ENCODE measurements at places on chromosomes 2 and 18.

GRCh38 chr2:122481717-122482116, 726.3 kb downstream of the TSN start:
- no peak for DNase-seq

GRCh38 chr2:216693414-216694080, 1.8 kb downstream of the IGFBP5 start:
- DNase-seq = peak; percentile 67

DNA sequence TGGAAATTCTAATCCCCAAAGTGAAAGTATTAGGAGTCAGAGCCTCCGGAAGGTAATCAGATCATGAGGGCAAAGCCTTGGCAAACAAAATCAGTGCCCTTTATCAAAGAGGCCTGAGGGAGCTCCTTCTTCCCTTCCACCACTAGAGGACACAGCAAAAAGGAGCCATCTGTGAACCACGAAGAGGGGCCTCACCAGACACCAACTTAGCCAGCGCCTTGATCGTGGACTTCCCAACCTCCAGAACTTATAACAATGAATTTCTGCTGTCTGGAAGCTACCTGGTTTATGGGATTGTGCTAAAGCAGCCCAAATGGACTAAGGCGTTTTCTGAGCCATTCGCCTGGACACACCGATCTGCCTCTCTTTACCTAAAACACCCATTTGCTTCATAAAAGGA, 133.1 kb downstream of the EIPR1 start:
- no peak for DNase-seq

- DNase-seq = peak; percentile 86
Observed at GRCh38 chr2:47601568-47601967, 181.4 kb upstream of the MSH6 start.
